ENCODE measurements at places on chromosomes 11 and 22.

GRCh38 chr11:19291064-19291463 is 50.3 kb upstream of the E2F8 start:
- no peak for DNase-seq

DNA sequence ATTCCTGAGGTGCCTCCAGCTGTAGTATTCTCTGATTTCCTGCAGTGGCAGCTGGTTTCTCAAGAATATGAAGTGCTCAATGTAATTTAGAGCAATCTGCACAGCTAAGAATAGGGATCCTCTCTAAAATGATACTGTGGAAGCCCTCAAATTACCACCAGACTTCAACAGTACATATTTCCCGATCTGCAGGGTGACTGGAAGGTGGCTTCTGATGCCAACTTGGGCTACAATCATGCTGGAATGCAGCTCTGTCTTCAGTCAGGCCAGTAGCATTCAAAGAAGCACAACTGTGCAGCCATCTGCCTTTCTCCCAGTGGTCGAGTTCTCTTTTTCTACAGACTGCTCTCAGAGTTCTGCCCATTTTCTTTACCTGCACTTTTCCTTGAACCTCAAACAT is 55.5 kb upstream of the CD5 start:
- no peak for DNase-seq

DNA sequence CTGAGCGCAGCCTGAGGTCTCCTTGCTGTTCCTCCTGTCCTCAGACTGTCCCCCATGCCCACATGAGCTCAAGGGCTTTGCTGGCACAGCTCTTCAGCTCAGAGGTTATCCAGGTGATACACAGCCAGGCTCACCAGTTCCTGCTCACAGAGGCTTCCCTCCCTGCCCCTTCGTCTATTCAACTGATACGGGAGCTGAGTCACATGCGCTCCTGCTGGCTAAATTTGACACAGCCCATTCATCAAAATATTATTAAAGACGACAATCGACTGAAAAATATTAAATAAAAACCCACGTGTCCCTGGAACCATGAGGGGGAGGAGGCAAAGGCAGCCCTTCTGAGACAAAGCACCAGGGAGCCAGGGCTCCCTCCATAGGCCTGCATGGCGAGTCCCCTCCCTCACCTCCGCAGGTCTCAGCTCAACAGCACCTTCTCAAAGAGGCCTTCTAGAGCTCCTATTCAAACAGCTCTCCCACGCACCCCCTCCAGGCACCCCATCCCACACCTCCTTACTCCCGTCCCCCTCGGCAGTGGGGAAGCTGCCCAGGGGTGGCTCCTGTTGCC is 40.5 kb downstream of the DUSP8 start:
- DNase-seq: no peak

GRCh38 chr11:62295504-62295903 is 3.4 kb downstream of the SCGB1D4 start:
- DNase-seq: no peak

GRCh38 chr11:824292-824880 is 3.3 kb upstream of the CRACR2B start:
- DNase-seq: peak; percentile 88

- DNase-seq: peak; percentile 93
Observed at GRCh38 chr11:747158-748006, at the start of gene TALDO1. TSS of gene TALDO1 (plus strand) at chr11:747464. CDS start at chr11:747482, 18 bp downstream.

GRCh38 chr22:31286360-31287255 is 5.7 kb downstream of the PIK3IP1 start:
- DNase-seq: no peak

GRCh38 chr11:76613901-76614300 is 56.6 kb downstream of the LRRC32 start:
- DNase-seq: no peak

GRCh38 chr22:19799322-19800190 is 39.0 kb downstream of the TBX1 start:
- DNase-seq: no peak

DNA sequence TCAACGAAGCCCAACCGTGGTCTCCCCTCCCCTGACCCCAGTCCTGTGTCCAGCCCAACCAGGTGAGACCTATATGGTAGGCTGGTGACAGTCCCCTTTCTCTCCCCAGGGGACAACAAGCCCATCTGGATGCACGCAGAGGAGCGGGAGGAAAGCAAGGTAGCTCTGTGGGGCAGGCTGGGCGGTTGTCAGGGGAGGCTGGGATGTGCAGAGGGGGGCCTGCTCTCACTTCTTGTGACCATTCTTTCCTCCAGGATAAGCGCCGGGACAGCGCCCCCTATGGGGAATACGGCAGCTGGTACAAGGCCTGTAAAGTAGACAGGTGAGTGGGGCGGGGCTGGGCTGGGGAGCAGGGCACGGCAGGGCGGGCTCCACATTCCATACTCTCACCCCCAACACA is 3.5 kb upstream of the RAB1B start:
- no peak for DNase-seq

GRCh38 chr11:129722529-129722928 is 93.1 kb upstream of the TMEM45B start:
- no peak for DNase-seq

- DNase-seq: no peak
Observed at GRCh38 chr11:27391331-27392015, 28.5 kb upstream of the CCDC34 start.

DNA sequence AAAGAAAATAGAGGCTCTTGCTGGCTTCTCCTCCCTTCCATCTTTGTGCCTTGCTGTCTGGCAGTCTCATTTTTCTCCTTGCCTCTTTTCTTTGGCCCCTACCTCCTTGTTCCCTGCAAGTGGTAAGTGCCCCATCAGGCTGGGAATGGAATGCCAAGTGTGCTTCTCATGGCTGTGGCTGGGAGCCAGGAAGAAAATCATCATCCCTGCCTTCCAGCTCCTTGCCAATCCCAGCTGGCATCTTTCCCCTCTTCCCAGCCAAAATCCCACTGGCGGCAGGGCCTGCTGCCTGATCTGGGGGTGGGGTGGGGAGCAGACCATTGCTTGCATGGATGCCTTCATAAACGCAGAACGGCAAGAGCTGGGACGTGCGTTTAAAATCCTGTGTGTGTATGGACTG is 27.0 kb upstream of the SLC25A18 start:
- DNase-seq: no peak

DNA sequence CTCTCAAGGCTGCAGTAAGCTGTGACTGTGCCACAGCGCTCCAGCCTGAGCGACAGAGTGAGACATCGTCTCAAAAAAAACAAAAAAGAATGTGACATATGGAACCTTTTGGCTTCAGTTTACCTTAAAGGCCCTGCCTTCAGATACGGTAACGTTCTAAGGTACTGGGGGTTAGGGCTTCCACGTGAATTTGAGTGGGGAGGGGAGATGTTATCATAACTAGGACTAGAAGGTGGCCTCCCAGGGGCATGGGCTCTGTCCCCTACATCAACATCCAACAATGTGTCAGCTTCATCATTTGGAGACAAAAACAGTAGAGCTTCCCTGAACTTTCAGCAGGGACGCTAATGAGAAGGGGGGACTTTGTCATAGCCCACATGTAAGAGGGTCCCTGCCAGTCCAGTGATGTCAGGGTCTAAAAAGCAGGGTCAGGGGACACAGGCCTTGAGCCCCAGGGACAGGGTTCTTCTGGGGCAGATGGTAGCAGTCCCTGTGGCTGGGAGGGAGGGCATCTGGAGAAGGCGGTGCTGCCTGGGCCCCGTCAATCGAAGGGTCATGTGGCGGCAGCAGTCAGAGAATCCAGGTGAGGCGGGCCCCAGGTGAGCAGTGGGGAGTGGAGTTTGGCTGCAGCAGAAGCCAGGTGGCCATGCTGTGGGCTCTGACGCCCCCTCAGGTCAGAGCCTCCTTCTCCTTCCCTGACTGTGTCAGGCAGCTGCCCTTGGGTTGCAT is 79.8 kb downstream of the BCR start:
- DNase-seq: no peak
